Activated CD4-positive, CD25-positive, alpha-beta regulatory T cell treated with anti-CD3 and anti-CD28 coated beads, Interleukin-2, amount 50 U/mL, for 72 hours (primary cell): ENCODE measurements at places on chromosomes 1 and 21.

DNA sequence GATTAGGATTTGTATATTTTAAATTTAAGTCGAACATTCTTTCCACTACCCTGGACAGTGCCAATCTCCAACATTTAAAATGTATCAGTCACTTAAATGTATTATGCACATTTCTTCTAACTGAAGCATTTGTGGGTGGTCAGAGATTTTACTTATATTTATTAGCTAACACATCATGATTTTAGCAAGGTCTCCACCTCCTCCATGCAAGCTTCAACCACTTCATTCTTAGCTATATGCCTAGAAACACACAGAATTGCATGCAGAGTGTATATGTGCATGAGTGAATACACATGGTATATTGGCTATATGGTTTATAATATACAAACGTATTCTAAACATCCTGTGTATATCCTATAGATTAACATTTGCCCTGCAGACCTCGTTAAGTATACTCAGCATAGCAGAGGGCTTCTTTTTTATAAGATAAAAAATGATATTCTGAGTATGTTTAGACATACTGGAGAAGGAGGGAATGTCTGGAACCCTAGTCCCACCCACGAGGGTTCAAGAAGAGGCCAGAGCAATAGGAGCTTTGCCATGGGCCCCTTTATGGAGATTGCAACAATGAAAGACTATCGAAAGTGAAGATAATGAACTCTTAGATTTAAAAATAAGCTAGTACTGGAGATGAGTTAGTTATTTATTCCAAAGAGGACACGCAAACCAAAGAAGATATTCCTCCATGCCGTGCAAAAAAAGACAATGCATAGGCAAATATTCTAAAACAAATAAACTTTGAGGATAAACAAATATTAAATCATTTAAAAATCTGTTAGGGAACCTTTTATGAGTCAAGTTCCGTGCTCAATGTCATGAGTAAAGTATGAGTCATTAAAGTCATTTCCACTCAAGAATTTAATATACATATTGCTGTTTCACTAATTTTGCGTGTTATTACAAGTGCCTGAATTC, 480.4 kb downstream of the SIPA1L2 start:
- no peak for DNase-seq

DNA sequence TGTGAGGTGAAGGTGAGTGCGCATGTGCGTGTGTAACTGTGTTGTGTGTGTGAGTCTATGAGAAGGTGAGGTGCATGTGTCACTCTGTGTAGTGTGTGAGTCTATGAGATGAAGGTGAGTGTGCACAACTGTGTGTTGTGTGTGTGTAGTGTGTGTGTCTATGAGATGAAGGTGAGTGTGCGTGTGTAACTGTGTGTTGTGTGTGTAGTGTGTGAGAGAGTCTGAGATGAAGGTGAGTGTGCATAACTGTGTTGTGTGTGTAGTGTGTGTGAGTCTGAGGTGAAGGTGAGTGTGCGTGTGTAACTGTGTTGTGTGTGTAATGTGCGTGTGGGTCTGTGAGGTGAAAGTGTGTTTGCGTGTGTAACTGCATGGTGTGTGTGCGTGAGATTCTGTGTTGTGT, 154.0 kb downstream of the FOXD2 start:
- DNase-seq: no peak

DNA sequence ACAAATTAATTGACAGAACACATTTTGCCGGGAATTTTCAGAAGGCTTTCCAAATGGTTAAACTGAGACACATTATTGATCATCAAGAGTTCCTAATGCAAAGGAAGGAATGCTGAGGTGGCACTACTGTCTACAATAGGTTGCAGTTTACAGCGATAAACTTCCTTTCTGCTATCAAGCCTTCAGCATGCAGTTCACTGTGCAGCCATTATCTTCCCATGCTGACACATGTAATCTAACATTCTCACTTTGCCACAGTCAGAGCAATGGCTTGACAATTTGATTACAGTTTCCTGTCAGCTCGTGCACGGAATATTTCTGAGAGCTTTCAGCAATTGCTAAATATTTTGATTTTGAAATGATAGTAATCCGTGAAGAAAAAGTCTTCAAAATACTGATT, 166.9 kb upstream of the PRMT6 start:
- no peak for DNase-seq

GRCh38 chr1:166969074-166969677, 6.2 kb downstream of the ILDR2 start:
- no peak for DNase-seq

- no peak for DNase-seq
Observed at GRCh38 chr1:237671262-237671661, 219.5 kb downstream of the ZP4 start.

DNA sequence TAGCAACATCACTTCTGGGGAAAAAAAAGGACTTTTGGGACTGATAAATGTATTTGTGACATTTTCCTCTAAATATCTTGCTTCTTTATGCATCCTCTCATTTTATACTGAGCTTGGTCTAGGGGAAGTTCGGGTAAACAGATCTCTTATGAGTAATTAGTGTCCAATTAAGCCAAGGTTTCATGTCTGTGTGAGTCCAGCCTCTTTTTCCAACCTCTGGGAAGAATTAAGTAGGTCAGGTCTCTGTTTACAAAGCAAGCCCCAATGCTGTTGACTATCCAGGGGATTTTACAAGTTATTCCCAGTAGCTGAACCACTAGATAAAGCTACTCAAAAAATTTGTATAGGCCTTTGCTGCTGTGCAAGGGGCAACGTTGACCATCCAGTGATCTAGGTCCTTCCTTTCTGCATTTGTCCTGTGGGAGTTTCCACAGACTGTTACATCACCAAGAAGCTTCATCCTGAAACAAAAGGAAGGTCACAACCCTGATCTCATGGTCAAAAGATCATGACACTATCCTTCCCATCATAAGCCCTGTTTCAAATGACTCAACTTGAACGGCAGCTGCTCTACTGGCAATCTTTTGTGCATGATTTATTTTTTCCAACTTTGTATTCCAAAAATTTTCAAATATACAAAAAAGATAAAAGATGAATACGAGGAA, 74.3 kb downstream of the ETS2 start:
- DNase-seq: no peak

DNA sequence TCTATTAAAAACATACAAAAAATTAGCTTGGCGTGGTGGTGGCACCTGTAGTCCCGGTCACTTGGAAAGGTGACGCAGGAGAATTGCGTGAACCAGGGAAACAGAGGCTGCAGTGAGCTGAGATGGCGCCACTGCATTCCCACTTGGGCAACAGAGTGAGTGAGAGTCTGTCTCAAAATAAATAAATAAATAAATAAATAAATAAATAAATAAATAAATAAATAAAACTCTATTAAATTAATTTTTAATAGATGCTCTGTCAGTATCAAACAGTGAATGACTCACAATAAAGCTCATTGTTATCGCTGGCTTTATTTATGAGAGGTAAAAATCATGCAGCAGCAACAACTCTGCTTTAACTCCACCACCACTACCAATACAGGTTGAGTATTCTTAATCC, 72.8 kb downstream of the ABL2 start:
- DNase-seq: no peak

- DNase-seq: no peak
Observed at GRCh38 chr1:37741130-37741529, 23.8 kb downstream of the EPHA10 start.

DNA sequence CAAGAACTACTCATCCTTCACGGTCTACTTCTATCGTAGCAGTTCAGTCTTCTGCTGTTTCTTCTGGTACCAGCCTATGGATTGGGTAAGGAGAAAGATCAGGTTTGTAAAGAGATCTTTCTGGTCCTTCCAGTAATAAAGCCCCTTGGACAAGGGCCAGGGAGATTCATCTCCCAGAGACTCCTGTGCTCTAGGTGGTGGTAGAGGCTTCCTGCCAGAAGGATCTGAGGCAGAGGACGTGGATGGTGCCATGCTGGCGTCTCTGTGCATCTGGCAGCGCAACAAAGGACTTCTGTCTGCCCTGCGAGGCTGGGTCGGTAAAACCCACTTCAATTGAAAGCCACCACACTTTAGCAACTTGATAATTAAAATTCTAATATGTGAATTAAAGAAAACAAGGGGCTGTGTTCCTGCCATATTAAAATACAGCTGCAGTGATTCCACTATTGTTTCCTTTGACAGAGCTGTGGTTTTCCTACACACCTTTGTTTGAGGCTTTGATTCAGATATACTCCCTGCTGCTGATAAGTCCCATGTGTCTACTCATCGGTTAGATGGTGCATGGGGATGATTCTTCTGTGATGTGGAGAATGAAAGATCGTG, 73.6 kb downstream of the ROR1 start:
- no peak for DNase-seq

GRCh38 chr1:19400192-19400611, 85.1 kb downstream of the CAPZB start:
- DNase-seq: no peak

GRCh38 chr1:227459977-227460376, 103.4 kb upstream of the ZNF678 start:
- no peak for DNase-seq

DNA sequence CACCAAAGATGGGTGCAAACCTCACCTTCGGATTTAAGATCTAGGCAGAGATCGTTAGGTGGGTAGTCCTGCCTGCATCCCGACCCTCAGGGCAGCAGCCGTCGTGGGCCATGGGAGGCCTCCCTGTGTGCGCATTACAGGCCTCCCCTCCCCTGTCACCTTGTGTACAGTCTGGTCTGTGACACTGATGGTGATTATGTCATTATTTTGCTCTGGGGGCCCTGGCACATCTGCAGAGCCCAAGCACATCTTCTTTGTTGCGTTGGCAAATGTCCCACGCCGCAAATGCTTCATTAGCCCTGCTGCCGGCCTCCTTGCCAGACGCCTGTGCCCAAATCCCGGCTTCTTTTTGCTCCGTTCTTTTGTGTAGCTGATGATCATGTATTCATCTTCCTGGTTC, 31.7 kb downstream of the PROX1 start:
- no peak for DNase-seq

DNA sequence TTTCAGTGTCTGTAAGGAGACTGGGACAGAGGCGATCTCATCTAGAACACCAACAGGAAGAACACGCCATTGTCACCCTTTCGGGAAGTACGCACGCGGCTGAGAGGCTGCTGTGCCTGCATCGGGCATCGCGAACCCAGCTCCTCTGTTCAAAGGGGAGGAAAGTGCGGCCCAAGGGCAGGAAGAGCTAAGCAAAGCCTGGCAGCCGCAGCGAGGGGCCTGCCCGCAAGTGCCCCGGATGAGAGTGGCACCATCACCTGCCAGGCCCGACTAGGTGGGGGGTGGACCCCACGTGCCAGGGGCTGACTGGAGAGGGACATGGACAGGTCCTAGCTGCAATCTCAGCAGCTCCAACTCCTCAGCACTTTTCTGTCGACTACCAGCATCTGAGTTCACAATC, 7.5 kb downstream of the TPRG1L start:
- no peak for DNase-seq

GRCh38 chr21:27277110-27277509, 310.2 kb upstream of the ADAMTS5 start:
- DNase-seq: no peak

GRCh38 chr1:15430787-15431570, 7.3 kb upstream of the CTRC start:
- peak; percentile 85 for DNase-seq

DNA sequence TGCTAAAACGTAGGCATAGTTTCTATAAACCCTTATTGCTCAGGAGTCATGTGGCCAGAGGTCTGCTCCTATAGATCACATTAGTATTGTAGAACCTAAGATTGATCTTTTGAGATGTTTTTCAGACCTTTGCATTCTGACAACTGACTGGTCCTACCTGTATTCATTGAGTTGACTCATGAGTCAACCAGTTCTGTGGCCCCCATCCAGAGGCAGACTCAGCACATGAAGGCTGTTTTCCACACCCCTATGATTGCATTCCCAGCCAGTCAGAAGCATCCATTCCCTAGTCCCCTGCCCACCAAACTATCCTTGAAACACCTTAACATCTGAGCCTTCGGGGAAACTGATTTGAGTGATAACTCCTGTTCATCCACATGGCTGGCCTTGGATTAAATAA, 451.7 kb downstream of the SIPA1L2 start:
- DNase-seq: no peak
